ENCODE measurements at places on chromosomes 3 and 15.
A peak's percentile ranks its signal among the peaks of the same experiment; 100 is the strongest.

DNA sequence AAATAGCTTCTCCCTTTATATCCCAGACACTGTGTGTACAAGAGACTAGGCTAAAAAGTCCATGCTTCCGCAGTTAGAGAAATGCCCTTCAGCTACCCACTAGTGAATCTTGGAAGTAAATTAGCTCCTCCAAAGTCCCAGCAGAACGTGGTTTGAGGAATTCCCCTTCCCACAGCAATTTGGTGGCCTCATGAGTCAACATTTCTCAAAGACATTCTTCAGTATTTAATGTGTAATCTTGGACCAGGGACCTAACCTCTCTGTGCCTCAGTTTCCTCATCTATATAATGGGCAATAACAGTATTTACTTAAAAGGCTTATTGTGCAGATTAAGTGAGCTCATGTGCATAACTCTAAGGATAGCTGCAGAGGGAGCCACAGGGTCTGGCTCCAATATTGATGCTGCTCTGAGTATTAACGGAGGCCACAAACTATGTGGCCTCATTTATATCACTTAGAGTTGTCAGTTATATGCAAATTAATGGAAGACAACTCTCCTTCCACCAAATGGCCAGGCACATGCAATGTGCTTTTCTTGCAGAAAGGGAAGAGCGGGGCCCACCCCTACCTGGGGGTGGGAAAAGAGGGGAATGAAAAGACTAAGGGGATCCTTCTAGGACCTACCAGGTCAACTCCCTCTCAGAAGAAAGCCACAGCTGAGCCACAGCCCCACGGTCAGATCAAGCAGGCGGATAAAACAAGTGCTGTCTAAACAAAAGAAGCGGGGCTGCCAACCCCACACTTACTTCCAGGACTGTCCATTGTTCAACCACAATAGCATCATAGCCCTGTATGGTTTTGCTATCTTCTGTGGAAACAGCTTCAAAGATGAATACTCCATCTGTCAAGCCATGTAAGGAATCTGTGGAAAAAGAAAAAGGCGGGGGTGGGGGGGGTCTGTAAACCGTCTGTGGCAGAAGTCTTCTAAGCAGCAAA, 92.4 kb downstream of the OXNAD1 start:
- peak; percentile 23 for DNase-seq

DNA sequence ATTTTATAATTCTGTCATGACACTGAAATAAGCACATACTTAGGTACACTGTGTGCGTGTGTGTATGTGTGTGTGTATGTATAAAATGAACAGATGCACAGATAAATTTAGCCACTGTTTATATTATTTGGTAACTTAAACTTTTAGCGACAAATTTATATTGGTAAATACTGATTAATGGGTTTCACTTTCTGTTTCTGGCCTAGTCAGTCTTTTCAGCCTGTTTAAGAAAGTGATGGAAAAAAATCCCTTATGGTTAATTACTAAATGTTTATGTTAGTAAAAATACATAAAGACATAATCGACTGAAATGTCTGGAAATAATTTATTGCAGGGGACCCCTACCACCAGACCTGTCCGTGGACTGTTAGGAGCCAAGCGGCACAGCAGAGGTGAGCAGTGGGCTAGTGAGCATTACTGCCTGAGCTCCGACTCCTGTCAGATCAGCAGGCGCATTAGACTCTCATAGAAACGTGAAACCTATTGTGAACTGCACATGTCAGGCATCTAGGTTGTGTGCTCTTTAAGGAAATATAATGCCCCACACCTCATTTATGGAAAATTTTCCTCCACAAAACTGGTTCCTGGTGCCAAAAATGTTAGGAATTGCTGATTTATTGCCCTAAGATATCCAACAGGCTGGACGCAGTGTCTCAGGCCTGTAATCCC, 717.4 kb downstream of the SI start:
- no peak for DNase-seq

DNA sequence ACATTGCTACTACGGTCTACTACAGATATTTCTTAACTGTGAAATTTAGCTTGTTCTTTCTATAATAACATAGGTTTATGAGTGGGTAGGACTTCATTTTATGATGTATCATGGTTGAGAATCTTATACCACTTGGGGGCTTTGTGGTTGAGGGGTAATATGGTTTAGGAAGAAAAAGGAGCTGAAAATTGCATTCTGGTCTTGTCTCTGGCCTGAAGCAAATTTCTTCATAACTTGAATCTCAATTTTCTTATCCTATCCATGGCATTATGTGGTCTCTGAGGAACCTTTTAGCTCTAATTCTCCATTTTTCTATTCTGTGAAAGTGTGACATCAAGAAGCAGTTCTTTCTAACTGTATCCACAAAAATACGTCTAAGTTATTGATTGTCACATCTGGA, 341.0 kb downstream of the SOX2 start:
- no peak for DNase-seq

DNA sequence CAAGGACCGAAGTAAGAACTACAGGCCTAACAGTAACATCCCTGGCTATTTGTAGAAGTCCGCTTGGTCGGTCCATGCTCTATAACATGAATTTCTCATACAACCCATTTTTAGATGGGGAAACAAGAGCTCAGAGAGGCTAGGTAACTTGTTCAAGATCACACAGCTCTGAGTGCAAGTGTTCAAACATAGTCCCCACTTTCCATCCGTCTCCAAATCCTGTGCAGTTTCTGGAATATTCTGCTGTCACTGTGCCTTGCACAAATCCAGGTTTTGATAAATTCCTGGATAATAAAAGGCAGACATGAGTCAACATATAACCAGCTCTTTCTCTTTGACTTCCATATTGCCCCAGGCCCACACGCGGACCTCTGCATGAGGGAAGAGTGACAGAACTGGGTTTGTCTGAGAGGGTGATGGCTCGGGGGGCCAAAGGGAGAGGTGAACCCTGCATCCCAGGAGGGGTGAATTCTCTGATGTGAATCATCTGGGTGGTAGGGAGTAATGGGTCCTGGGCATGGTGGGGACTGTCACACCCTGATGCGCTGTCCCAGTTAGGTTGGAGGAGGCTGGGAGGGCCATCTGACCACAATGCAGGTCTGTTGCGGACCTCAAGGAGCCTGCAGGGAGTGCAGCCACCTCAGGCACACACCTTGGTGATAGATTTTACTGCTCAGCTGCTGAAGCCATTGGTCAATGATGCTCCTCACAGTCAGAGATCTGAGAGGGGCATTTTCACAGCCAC, 162.2 kb downstream of the SMAD6 start:
- DNase-seq = no peak

DNA sequence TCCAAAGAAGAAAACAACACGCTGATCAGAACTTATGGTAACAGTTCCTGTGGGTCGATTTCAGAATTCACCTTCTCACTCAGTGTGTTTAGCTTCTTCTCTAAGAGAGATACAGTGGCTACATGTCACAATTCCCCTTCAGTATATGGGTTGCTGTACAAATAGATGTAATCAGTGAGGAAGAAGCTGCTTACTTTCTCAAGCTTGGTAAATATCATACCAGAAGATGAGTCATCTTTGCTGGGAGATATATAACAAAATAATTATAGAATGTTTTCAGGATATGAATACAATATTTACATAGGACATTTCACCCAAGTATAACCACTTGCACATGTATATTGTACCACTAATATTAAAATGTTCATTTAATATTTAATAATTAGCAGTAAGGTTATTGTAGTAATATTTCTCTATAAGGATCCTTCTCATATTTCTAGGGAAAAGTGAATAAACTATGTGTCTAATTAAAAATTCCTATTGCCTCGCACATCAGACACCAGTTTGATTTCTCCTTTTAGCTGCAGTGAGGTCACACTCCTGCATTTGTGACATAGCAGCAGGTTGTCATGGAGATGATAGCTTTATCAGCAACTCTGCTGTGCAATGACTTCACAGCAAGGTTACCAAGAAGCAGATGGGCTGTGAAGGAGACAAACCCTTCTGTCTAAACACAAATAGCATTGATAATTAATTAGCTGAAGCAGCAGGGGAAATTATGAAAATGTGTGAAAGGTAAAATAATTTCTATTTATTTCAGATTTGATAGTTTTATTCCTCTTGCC, 211.4 kb downstream of the TUSC7 start:
- DNase-seq = peak; percentile 61

DNA sequence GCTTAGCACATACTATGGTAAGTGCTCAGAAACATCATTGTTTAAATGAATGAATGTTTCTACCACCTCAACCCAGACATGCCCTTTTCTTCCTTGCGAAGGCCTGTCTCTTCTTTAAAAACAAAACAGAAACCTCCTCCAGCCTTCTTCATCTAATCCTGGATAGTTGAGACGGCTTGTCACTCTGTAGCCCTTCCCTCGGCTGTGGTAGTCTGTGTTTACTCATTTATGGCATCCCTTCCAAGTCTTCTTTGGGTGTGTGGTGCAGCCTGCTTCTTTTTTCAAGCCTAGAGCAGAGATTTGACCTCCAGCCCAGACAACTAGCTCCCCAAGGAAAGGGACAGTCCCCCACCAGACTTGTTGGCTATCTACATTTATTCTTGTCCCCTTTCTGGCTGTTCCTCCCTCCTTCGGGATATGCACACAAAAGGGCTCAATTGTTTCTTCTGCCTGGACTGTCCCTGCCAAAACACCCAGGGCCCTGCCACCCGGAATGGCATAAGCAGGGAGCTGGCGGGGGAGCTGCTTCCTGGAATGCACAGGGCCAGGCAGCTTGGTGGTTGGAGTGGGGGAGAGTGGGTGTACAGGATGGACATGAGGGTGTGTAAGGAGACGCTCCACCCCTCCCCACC, 67.8 kb downstream of the ITGA11 start:
- no peak for DNase-seq

GRCh38 chr3:125351152-125351551, 24.0 kb downstream of the ZNF148 start:
- DNase-seq = no peak

All from choroid plexus epithelial cell (primary cell).